ENCODE measurements at places on chromosomes 12 and 14. TPM values are rescaled to one million over a fixed set of nuclear protein-coding genes. Genes with fewer than 3 reads are reported as not detected.

Gene KRT76
- total RNA-seq: not detected

Gene CABP1
- total RNA-seq: 2.0 TPM

Gene KCNH5
- 24.5 TPM for total RNA-seq

Gene GUCY2C
- under 0.01 TPM for total RNA-seq

Gene POTEM
- not detected for total RNA-seq

Gene LRR1
- total RNA-seq: 5.3 TPM

Gene GPR162
- 81.1 TPM for total RNA-seq

Gene ADAM21
- under 0.01 TPM for total RNA-seq

Gene FGF23
- total RNA-seq: not detected

Gene DAO
- total RNA-seq: not detected

Gene PLD4
- 3.7 TPM for total RNA-seq

Gene KRT6B
- not detected for total RNA-seq

Gene C12orf50
- total RNA-seq: not detected

Gene VRTN
- not detected for total RNA-seq

Gene PMCH
- total RNA-seq: 0.41 TPM

Gene CMA1
- not detected for total RNA-seq

Gene MUCL1
- total RNA-seq: not detected

Data from frontal cortex (tissue), 4 donors.